ENCODE measurements at places on chromosomes 5 and 9. TPM values are rescaled to one million over a fixed set of nuclear protein-coding genes. Genes with fewer than 3 reads are reported as not detected.
A peak's percentile ranks its signal among the peaks of the same experiment; 100 is the strongest.

- H3K27me3 ChIP-seq: no peaks in the 10 kb centered on the region
- peak overlapping the region; percentile 55 for H3K27ac ChIP-seq
- no peaks in the 10 kb centered on the region for H3K36me3 ChIP-seq
- no peak for DNase-seq
Observed at GRCh38 chr9:98248737-98249474, 6.5 kb downstream of the TBC1D2 start.

Gene PCDH1
- not detected for total RNA-seq

Gene MAMDC4
- total RNA-seq: 12.2 TPM

- H3K4me3 ChIP-seq: no peak overlapping the region
- no peak overlapping the region for H3K27ac ChIP-seq
- no peaks in the 10 kb centered on the region for H3K27me3 ChIP-seq
- DNase-seq: no peak
- H3K36me3 ChIP-seq: no peaks in the 10 kb centered on the region
Observed at GRCh38 chr9:4289411-4290326, 10.2 kb downstream of the GLIS3 start.

Gene ASS1
- 3.4 TPM for total RNA-seq

Gene ADAMTS19
- total RNA-seq: not detected

- no peaks in the 10 kb centered on the region for H3K27me3 ChIP-seq
- DNase-seq: no peak
- no peak overlapping the region for H3K27ac ChIP-seq
Observed at GRCh38 chr9:38006163-38006562, 62.9 kb downstream of the SHB start.

- no peak for DNase-seq
- no peak overlapping the region for H3K4me3 ChIP-seq
- no peaks in the 10 kb centered on the region for H3K27me3 ChIP-seq
- H3K27ac ChIP-seq: no peak overlapping the region
- no peaks in the 10 kb centered on the region for H3K4me1 ChIP-seq
Observed at GRCh38 chr5:69030358-69031062, 63.3 kb upstream of the SLC30A5 start.

GRCh38 chr5:159452480-159453167, 122.3 kb upstream of the IL12B start:
- no peak for DNase-seq
- H3K4me3 ChIP-seq: no peak overlapping the region
- H3K27ac ChIP-seq: no peak overlapping the region
- H3K27me3 ChIP-seq: no peaks in the 10 kb centered on the region

Gene LRRC19
- total RNA-seq: not detected

DNA sequence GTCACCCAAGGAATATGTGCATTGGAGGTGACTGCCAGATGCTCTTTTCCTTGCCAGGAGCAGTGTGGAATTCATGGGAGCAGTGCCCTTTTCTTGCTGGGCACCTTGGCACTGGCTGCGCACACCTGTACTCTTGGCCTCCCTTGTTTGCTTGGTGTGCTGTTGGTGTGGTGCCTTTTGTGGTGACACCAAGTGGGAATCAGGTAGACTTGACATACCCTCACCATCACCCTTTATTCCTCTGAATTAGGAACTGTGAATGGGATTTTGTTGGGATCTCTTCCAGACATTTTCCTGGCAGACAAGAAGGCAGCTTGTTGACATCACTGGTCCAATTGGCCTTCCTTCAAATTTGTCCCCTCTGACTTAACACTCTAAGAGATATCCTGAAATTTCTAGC, 82.3 kb downstream of the RAI14 start:
- H3K27me3 ChIP-seq: no peaks in the 10 kb centered on the region
- no peaks in the 10 kb centered on the region for H3K36me3 ChIP-seq
- H3K27ac ChIP-seq: no peak overlapping the region
- H3K4me3 ChIP-seq: no peak overlapping the region
- no peak for DNase-seq

Gene FOXD4L3
- total RNA-seq: not detected

Gene DRD1
- not detected for total RNA-seq

- no peak for DNase-seq
- no peaks in the 10 kb centered on the region for H3K27me3 ChIP-seq
- H3K27ac ChIP-seq: no peak overlapping the region
Observed at GRCh38 chr9:101582553-101582952, 12.2 kb downstream of the PPP3R2 start.

DNA sequence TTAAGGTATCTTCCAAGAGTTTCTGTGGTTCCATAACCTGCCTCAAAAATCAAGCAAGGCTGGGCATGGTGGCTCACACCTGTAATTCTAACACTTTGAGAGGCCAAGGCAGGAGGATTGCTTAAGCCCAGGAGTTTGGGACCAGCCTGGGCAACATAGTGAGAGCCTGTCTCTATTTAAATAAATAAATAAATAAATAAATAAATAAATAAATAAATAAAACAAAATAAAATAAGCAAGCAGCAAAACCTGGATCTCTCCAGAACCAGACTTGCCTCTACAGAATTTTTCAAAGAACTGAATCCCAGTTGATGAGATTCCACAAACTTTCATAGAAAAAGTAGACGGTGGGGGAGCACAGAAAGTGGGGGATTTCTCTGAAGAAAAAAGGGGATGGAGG, 12.3 kb downstream of the SERINC5 start:
- H3K4me3 ChIP-seq: no peak overlapping the region
- no peak for DNase-seq
- H3K4me1 ChIP-seq: peaks cover 61% of the 10 kb centered on the region
- peaks cover 9% of the 10 kb centered on the region for H3K36me3 ChIP-seq

- H3K27ac ChIP-seq: no peak overlapping the region
- peaks cover 36% of the 10 kb centered on the region for H3K36me3 ChIP-seq
- no peaks in the 10 kb centered on the region for H3K27me3 ChIP-seq
- DNase-seq: peak; percentile 51
Observed at GRCh38 chr5:172106511-172107356, 81.3 kb downstream of the STK10 start.

GRCh38 chr9:121368138-121368522, 1.9 kb downstream of the STOM start:
- DNase-seq: no peak
- H3K27me3 ChIP-seq: no peaks in the 10 kb centered on the region
- peaks cover 46% of the 10 kb centered on the region for H3K4me1 ChIP-seq

Gene HACD4
- 4.4 TPM for total RNA-seq

Gene ARID3C
- total RNA-seq: 0.44 TPM

Gene STPG3
- total RNA-seq: 0.27 TPM

Gene BAG1
- total RNA-seq: 70.6 TPM

- peaks cover 19% of the 10 kb centered on the region for H3K4me1 ChIP-seq
- H3K4me3 ChIP-seq: peak overlapping the region; percentile 49
- no peaks in the 10 kb centered on the region for H3K36me3 ChIP-seq
- DNase-seq: peak; percentile 50
- H3K27ac ChIP-seq: peak overlapping the region; percentile 60
Observed at GRCh38 chr5:82356808-82357671, 78.9 kb upstream of the RPS23 start.

GRCh38 chr5:11854936-11855335, 49.3 kb downstream of the CTNND2 start:
- H3K36me3 ChIP-seq: no peaks in the 10 kb centered on the region
- no peak overlapping the region for H3K27ac ChIP-seq
- no peak for DNase-seq

DNA sequence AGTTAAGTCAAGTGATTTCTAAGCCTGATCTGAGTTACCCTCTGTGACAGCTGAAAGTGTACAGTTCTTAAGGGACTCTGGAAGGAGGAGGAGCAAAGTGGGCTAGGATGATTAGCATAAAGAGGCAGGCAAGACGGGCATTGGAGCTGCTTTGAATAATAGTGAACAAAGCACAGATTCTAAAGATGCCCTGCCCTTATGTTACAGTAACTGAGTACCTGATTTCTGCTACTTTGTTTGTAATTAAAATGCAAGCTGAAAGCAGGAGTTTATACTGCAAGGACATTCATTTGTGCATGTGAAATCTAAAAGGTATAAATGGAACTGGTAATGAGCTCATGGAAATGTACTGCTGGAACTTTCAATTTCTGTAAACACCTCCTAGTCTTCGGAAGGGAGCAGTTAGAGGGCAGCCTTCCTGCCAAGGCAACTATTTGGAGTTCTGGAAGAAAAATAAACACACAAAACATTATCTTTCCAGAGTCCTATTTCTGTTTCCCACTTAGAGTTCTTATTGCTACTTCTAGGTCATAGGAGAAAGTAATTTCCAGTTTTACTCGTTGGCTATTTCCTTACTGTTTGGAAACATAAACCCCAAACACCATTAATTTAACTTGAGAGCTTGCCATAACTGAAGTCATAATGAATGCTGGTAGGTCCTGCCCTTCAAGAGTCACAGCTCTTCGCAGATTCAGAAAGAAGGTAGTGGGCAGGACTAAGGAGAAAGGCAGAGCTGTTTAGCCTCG, at the start of gene RANBP3L:
TSS of gene RANBP3L (minus strand) at position 45 of the 746 bp plus-strand sequence. CDS start 486 bp downstream, outside the sequence.
- H3K4me1 ChIP-seq: no peaks in the 10 kb centered on the region
- DNase-seq: no peak
- H3K27ac ChIP-seq: no peak within 1 kb of the TSS
- H3K36me3 ChIP-seq: no peaks in the 10 kb centered on the region
- no peaks in the 10 kb centered on the region for H3K27me3 ChIP-seq

DNA sequence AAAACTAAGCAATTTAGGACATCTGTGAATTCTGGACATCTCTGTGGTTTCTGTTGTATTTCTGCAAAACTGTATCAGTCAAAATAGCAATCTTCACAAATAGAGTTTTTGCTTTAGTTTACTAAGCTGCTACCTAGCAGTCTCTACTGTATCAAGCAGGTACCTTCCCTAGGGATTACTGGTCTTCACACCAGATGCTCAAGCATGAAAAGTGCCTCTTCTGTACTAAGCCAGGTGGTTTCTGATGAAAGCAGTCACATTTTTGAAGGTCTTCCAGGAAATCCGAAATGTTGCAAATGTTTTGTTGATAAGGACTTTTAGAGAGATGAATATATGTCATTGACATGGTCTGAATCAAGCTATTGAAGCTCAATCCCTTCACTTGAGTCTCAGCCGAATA, 540.0 kb downstream of the KCTD16 start:
- no peaks in the 10 kb centered on the region for H3K4me1 ChIP-seq
- no peak overlapping the region for H3K27ac ChIP-seq
- no peaks in the 10 kb centered on the region for H3K36me3 ChIP-seq
- no peak for DNase-seq
- no peaks in the 10 kb centered on the region for H3K27me3 ChIP-seq
- no peak overlapping the region for H3K4me3 ChIP-seq

- no peaks in the 10 kb centered on the region for H3K27me3 ChIP-seq
- H3K27ac ChIP-seq: no peak overlapping the region
- no peak for DNase-seq
- H3K4me1 ChIP-seq: peaks cover 8% of the 10 kb centered on the region
- H3K36me3 ChIP-seq: no peaks in the 10 kb centered on the region
- no peak overlapping the region for H3K4me3 ChIP-seq
Observed at GRCh38 chr5:67353500-67354450, 157.2 kb upstream of the CD180 start.

- no peak overlapping the region for H3K4me3 ChIP-seq
- peaks cover 39% of the 10 kb centered on the region for H3K36me3 ChIP-seq
- H3K4me1 ChIP-seq: no peaks in the 10 kb centered on the region
- DNase-seq: no peak
- no peak overlapping the region for H3K27ac ChIP-seq
Observed at GRCh38 chr5:144162686-144163085, 7.8 kb downstream of the YIPF5 start.

- H3K27ac ChIP-seq: no peak overlapping the region
- H3K36me3 ChIP-seq: no peaks in the 10 kb centered on the region
- H3K4me3 ChIP-seq: no peak overlapping the region
Observed at GRCh38 chr9:16591092-16591491, 279.4 kb downstream of the BNC2 start.

Gene SLC6A19
- not detected for total RNA-seq

DNA sequence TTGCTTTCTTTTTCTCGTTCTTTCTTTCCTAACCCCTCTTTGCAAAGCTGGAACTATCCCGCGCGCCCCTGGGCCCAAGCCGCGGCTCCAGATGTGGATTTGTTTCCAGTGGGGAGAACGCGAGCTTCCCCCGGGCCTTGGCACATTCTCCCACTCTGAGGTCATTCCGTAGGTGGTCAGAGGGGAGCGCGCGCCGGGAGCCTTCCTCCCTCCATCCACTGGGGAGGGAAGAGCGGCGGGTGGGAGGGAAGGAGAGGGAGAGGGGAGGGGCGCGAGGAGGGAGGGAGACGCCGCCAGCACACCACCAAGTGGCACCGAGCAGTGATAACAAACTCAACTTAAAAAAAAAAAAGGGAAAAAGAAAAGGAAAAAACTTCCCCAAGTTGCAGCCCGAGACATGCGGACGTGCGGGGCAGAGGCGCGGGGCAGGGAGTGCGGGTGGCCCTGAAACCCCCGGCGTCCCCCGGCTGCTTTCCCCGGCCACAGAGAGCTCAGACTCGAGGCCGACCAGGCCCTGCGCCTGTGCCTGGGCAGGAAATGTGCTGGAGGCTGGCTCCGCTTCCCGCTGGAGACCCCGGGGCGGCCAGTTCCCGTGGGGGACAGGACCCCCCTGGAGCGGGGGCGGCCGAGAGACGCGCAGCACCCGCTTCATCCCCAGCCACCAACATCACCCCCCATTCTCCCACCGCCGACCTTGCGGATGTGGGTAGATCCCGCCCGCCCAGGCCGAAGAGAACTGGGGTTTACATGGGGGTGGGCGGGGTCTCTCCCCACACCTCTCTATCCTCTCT, 3.1 kb downstream of the IER5L start:
- peak overlapping the region; percentile 67 for H3K4me3 ChIP-seq
- peak; percentile 24 for DNase-seq
- H3K36me3 ChIP-seq: no peaks in the 10 kb centered on the region
- H3K27ac ChIP-seq: peak overlapping the region; percentile 76
- peaks cover 4% of the 10 kb centered on the region for H3K27me3 ChIP-seq
